ENCODE measurements at places on chromosomes 12 and 14.
A peak's percentile ranks its signal among the peaks of the same experiment; 100 is the strongest.

DNA sequence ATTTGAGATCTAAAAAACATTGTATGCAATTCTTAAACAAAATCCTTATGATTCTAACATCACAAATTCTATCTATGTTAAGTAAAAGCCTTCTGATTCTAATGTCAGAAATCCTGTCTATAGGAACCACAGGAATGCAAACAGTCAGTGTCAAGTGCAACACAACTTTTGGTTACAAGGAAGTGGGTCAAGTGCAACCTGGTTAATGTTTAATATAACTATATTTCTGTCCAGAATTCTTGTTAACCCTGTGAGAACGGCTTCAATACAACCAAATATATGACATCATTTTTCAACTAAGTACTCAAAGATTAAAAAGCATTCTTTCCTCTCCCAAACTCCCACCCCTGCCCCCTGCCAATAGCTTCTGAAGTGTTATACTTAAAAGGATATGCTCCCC lies 107.9 kb upstream of the PLEKHA5 start:
- peak; percentile 23 for DNase-seq

DNA sequence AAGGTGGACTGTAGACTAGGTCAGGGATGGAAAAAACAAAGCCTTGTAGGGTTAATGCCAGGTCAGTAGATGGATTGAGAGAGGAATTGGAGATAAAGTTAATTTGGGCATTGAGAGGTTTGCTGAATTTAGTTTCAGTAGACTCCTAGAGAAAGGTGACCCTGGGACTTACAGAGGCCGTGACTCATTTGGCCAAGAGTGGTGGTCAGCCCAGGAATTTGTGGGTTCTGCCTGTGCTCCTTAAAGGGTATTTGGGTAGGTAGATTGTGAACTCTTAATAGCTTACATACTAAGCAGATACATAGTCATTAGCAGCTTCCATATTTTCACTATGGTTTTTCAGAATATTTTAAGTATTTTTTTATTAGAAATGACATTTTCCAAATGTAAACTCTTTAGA lies 21.8 kb downstream of the PLEKHA5 start:
- no peak for DNase-seq

- DNase-seq = peak; percentile 67
These were observed 18.4 kb downstream of the USP44 start for GRCh38 chr12:95532851-95533250.

GRCh38 chr14:70662080-70662479 lies 20.4 kb downstream of the TTC9 start:
- no peak for DNase-seq

DNA sequence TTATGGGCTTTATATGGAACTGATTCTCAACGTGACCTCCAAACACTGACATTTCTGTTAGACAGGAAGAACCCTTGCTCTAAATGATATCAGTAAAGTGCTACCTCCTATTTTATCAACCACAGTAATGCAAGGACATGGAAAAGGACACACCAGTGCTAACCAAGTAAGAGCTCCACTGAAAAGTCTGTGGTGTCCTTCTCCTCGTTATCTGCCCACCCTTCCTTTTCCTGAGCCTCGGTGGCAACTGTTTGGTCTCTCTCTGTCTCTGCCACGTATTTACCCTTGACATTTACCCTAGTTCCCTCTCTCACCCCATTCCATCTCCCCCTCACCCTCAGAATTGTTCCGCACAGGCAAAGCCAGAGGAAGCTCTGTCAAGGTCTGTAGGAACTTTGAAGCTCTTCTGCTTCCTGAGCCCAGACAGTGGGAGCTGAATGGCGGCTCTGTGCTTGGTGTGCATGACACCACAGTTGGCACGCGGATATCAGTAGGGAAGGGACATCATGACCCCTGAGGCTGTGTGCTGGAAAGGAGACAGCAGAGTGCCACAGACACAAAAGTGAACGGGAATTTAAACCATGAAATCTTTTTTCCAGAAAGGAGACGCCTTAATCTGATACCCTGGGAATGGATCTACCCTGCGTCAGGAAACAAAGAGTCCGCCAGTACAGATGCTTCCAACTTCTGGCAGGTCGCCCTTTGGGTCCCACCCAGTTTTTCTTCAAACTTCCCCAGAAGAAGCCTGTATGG lies 50.8 kb downstream of the NTN4 start:
- DNase-seq = no peak

DNA sequence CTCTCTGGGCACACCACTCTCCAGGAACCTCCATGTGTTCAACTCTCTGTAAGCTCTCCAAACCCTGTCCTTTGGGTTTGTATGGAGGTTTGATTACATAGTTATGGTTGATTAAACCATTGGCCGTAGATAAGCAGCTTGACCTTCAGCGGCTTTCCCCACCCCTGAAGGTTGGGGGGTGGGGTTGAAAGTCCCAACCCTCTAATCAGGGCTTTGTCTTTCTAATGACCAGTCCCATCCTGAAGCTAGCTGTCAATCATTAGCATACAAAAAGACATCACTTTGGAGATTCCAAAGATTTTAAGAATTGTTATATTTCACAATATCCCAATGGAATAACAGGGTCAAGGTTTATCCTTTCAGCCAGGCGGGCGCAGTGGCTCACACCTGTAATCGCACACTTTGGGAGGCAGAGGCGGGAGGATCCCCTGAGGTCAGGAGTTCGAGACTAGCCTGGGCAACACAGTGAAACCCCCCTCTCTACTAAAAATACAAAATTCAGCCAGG lies 8.4 kb downstream of the FAM186A start:
- DNase-seq = no peak

- DNase-seq = peak; percentile 16
These were observed 37.7 kb downstream of the RASAL1 start for GRCh38 chr12:113097716-113098440.

DNA sequence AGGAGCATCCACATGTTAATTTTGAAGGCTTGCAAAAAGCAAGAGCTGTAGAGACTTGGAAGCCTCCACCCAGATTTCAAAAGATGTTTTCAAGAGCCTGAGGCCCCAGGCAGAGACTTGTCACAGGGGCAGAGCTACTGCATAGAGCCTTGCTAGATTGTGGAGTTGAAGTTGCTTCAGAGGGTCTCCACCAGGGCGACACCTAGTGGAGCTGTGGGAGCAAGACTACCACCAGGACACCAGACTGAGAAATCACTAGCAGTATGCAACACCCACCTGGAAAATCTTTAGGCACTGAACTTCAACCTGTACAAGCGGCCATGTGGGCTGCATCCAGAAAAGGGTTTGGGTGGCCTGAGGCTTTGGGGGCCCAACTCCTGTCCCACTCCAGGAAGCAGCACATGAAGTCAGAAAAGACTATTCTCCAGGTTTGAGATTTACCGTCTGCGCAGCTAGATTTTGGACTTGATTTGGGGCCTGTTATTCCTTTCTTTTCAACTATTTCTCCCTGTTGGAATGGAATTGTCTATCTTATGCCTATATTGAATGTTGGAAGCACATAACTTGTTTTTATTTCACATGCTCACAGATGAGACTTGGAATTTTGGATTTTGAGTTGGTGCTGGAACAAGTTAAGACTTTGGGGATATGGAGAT lies 508.6 kb downstream of the FLRT2 start:
- DNase-seq = peak; percentile 70

DNA sequence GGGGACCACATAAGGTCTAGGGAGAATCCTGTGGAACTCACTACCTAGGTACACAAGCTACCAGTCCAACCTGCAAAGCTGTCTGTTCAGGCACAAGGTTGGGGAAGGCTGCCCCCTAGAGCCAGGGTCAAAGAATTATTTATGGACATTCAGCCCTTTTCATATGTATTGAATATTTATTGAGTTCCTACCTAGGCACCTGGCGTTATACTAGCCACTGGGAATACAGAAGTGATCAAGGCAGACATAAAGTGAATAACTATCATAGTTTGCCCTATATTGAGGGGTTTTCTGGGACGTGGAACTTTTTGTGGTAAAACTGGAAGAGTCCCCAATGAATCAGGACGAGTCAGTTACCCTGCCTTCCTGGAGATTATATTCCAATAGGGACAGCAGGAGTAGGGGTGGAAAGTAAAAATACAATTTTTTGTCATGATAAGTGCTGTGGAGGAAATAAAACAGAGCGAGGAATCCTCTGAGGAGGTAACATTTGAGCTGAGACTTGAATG lies 5.8 kb upstream of the SLC48A1 start:
- DNase-seq = no peak

DNA sequence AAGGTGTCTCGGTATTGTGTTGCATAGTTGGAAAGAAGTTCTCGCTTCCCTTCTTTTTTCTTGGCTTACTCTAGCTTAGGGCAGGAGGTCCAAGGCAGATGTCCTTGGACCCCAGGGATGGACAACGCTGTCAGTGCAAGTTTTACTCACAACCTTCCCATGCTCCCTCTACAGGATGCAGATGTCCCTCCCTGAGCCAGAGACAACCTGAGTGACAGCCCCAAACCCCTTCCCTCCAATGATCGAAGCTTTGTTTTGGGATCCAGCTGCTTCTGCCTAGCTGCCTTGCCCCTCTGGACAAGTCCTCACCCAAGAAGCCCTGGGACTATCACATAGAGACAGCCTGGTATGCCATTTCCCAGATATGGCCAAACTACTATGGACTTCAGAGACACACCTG lies 112.0 kb upstream of the RAP1B start:
- DNase-seq = no peak

GRCh38 chr12:68065687-68066086 lies 76.4 kb downstream of the IFNG-AS1 start:
- no peak for DNase-seq

DNA sequence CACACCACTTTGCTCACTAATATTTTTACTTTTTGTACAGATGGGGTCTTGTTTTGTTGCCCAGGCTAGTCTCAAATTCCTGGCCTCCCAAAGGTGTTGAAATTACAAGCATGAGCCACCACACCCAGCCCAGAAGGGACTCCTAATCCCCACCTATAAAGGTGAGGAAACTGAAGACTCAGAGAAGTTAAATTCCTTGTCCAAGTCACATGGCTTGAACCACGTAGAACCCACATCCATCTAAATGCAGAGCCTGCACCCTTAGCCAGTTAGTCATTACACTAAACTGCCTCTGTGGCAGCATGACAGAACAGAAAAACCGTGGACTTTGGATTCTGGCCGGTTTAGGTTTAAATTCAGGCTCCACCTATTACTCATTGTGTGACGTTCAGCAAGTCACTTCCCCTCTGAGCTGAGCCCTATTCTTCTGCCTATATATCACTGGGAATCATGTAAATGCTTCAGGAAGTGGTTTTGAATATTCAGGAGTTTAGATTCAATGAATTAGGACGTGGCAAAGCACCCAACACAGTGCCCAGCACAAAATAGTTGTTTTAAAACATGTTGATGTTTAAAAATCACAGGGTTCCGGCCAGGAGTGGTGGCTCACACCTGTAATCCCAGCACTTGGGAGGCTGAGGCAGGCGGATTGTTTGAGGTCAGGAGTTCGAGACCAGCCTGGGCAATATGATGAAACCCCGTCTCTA lies 3.0 kb upstream of the CORO1C start:
- DNase-seq = peak; percentile 92

DNA sequence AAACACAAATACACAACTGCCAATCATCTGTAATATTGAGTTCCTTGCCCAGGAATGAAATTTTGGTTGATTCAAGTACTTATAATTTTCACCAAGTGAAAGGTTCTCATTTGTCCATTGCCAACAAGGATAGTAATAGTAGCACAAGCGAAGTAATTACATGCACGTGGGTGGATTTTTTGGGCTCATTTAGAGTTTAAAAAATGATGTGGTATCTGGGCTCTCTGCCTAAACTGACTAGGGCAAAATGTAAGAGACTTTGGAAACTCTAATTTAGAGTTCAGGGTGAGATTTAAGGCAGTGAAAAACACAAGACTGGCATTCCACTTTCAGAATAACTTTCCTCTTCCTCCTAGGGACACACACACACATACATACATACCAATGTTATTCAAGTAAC lies 111.7 kb downstream of the MYRFL start:
- DNase-seq = no peak

- DNase-seq = no peak
These were observed 113.4 kb upstream of the DYRK2 start for GRCh38 chr12:67535176-67535575.

DNA sequence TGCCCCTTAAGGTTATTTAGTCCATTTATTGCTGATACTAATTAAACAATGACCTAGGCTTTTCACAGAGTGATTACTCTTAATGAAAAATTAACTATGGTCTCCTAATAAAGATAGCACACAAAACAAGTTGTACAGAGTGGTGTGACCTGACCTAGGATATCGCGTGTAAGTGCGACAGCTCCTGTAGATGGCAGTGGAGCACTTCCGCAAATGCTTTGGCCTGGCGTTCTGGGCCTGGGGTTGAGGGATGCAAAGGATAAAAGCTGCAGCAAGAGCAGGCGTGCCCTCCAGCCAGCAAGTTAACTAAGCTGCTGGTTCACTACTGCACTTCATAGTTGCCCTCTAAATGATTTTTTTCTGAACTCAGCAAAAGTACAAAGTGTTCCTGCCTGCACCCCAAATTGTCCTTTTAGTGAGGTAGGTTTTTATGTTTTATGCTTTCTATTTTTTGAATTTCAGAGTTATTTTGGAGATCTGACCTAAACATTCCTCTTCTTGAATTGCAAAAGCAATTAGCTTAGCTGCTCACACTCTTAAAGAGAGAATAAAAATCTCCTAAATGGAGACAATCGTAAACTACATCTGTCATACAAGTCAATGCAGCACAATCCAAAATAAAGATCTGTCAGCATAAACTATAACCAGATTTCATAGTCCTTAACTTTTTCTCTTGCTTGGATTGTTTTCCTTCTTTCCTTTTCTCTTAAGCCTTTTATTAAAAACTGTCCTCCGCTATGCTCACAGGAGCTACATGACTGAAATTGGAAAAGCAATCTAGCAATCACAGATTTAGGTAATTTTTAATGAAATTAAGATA lies 379.6 kb downstream of the LRIG3 start:
- DNase-seq = peak; percentile 90

- peak; percentile 55 for DNase-seq
These were observed 9.5 kb upstream of the IRF2BPL start for GRCh38 chr14:77037938-77038568.

DNA sequence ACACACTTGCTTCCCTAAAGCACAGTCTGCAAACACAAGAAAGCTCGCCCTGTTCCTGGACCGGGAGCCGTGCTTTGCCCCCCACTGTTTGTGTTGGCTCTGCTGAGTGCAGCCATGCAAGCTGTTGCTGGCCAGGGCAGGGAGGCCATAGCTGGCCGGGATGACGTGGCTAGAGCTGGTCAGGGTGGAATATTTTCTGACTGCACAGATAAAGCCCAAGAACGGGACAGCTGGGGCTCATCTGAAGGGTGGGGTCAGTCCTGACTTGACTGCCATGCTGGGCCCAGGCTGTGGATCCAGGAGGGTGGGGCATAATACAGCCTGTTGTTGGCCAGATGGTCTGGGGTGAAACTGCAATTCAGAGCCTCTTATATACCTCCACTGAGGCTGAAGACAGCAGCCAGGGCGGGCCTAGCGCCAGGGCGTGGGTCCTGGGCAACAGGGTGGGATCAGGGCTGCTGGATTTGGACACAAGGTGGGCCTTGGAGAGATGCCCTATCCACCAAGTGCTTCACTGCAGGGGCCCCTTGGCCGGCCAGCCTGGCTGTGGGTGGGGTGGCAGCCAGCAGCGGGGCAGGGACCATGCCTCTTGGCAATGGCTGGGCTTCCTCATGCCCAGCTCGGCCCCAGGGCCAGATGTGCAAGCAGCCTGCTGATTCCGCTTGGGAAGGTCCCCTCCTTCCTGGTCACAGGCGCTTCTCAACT lies 14.8 kb downstream of the KMT5A start:
- peak; percentile 56 for DNase-seq

GRCh38 chr12:108320507-108321293 lies 18.4 kb downstream of the CMKLR1 start:
- no peak for DNase-seq

Data from iris pigment epithelial cell (primary cell).